ENCODE measurements at places on chromosomes 2 and 18. TPM values are rescaled to one million over a fixed set of nuclear protein-coding genes. Genes with fewer than 3 reads are reported as not detected.
A peak's percentile ranks its signal among the peaks of the same experiment; 100 is the strongest.

The TUBA3E gene
- not detected for polyA plus RNA-seq

The PCARE gene
- polyA plus RNA-seq: not detected

The SIGLEC15 gene
- not detected for polyA plus RNA-seq

The SERPINB3 gene
- polyA plus RNA-seq: not detected

The NGEF gene
- polyA plus RNA-seq: not detected

DNA sequence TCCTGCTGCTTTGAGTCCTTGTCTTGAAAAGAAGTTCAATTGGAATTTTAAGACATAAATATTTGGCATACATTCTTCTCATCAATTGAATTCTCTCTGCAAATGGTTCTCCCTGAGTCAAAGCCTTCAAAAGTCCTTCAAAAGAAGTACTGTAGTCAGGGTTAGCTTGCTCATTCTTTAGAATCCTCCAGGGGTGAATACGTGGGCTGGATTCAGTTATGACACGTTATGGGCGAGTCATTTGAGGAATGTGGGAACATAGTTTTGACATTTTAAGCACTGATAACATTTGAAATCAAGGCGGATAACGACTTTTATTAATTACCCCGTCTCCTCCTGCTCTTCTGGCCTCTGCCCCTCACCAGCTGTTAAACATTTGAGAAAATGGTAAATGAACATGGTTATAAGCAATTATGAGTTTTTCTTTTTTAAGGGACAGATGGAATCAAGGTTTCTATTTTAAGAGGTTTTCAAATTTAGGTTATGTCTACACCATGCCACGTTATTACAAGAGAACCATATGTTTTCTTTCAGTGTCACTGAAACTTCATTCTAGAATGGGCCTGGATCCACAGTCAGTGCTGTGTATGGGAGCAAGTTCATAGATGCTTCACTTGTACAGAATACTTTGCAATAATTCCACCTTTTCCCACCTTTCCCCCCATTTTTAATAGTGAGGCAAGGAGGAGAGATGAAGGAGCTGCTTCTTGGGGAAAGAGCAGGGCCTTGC is 273.1 kb downstream of the TSN start:
- H3K27me3 ChIP-seq: peaks cover 2% of the 10 kb centered on the region
- peaks cover 2% of the 10 kb centered on the region for H3K4me1 ChIP-seq
- no peak for DNase-seq

GRCh38 chr2:86223927-86224560 is 24.8 kb downstream of the MRPL35 start:
- no peaks in the 10 kb centered on the region for H3K4me1 ChIP-seq
- H3K27ac ChIP-seq: no peak overlapping the region
- no peaks in the 10 kb centered on the region for H3K27me3 ChIP-seq
- no peak overlapping the region for H3K4me3 ChIP-seq
- no peak for DNase-seq

DNA sequence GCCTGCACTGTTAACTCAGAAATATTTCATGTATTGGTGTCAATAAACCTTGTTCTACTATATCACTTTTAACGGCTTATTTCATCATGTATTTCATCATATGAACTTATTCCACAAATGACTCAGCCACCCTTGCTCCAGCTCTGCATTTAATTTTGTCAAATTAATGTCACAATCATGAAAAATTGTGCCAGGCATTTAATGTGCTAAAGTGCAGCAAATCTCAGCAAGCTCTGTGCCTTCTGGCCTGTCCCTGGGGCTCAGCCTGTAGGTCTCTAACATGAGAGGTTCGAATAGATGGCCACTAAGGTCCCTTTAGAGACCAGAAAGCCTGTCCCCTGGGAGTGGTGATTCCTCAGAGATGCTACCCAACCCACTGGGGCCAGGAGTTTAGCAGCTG is 28.6 kb downstream of the BOD1L2 start:
- H3K27me3 ChIP-seq: no peaks in the 10 kb centered on the region
- no peaks in the 10 kb centered on the region for H3K36me3 ChIP-seq
- no peak for DNase-seq
- H3K27ac ChIP-seq: no peak overlapping the region
- no peaks in the 10 kb centered on the region for H3K4me1 ChIP-seq
- no peak overlapping the region for H3K4me3 ChIP-seq

- no peaks in the 10 kb centered on the region for H3K36me3 ChIP-seq
- no peak overlapping the region for H3K4me3 ChIP-seq
- no peaks in the 10 kb centered on the region for H3K4me1 ChIP-seq
- peaks cover 5% of the 10 kb centered on the region for H3K27me3 ChIP-seq
Observed at GRCh38 chr18:58924473-58924872, 59.8 kb downstream of the ZNF532 start.

DNA sequence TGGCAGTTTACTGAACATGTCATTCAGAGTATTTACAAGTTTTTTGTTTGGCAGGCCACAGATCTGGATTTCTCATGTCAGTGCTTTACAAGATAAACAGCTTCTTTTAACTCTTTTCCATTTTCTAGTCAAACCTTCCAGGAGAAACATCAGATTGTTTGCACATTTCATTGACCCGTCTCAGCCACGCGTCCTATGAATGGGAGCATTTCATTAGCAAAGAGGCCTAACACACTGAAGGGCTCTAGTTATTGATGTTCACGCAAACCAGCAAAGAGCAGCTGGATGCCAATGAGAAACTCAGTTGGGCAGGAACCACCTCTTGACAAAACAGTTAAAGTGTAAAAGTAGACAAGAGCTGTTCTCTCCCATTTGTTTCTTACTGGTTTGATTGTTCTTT is 29.2 kb upstream of the MFF start:
- no peak for DNase-seq
- no peak overlapping the region for H3K27ac ChIP-seq
- H3K36me3 ChIP-seq: no peaks in the 10 kb centered on the region
- peaks cover 2% of the 10 kb centered on the region for H3K27me3 ChIP-seq
- no peaks in the 10 kb centered on the region for H3K4me1 ChIP-seq

DNA sequence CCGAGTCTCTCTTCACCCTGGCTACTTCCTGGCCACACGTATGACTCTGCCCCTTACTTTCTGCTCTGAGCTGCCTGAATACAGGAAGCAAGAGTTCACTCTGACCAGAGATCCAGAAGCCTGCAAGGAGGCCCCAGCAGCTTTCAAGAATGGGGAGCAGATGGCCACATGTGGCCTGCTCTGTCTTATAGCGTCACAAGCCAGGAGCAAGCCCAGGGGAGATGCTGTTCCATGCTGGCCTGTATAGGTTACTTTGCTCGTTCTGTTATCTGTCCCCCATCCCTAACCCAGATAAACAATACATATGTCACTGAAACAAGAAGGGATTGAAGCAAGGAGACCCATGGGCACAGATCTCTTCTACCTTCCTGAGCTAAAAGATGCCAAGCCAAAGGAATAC is 4.3 kb downstream of the PNKD start:
- peaks cover 43% of the 10 kb centered on the region for H3K4me1 ChIP-seq
- H3K27ac ChIP-seq: peak overlapping the region; percentile 51
- peaks cover 6% of the 10 kb centered on the region for H3K27me3 ChIP-seq
- H3K36me3 ChIP-seq: peaks cover 11% of the 10 kb centered on the region

DNA sequence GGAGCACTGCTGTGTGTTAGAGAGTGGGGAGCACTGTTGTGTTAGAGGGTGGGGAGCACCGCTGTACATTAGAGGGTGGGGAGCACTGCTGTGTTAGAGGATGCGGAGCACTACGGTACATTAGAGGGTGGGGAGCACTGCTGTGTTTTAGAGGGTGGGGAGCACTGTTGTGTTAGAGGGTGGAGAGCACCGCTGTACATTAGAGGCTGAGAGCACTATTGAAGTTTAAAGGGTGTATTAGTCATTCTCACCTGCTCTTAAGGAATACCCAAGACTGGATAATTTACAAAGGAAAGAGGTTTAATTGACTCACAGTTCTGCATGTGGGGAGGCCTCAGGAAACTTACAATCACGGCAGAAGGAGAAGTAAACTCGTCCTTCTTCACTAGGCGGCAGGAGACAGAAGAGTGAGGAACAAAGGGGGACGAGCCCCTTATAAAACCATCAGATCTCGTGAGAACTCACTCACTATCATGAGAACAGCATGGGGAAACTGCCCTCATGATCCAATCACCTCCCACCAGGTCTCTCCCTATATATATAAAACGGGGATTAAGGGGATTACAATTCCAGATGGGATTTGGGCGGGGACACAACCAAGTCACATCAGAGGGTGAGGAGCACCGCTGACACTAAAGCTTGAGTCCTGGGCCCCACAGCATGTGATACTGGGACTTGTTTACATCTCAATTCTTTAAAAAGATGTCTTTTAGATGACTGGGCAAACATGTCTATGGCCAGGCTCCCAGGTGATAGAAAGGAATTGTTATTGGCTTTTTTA is 19.5 kb upstream of the AGXT start:
- no peaks in the 10 kb centered on the region for H3K4me1 ChIP-seq
- no peak overlapping the region for H3K27ac ChIP-seq
- H3K36me3 ChIP-seq: no peaks in the 10 kb centered on the region
- DNase-seq: no peak
- H3K4me3 ChIP-seq: no peak overlapping the region

DNA sequence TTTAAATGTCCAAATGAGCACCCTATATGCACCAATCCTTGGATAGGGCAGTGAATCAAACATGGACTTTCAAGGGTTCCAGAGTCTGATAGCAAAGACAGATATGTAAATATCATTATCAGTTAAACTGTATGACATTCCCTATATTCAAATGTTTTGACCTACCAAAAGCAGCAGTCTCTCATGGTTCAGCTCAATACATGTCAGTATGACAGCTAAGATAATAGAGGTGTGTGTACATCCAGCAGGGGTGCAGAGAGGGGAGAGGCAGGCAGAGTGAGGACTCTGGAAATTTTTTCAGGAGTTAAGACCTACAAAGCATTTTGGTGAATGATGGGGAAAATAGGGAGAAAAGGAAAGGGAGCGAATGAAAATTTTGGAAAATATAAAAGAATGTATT is 106.3 kb downstream of the MYO3B start:
- no peaks in the 10 kb centered on the region for H3K4me1 ChIP-seq
- H3K27ac ChIP-seq: no peak overlapping the region
- H3K4me3 ChIP-seq: no peak overlapping the region
- H3K27me3 ChIP-seq: peaks cover 5% of the 10 kb centered on the region

DNA sequence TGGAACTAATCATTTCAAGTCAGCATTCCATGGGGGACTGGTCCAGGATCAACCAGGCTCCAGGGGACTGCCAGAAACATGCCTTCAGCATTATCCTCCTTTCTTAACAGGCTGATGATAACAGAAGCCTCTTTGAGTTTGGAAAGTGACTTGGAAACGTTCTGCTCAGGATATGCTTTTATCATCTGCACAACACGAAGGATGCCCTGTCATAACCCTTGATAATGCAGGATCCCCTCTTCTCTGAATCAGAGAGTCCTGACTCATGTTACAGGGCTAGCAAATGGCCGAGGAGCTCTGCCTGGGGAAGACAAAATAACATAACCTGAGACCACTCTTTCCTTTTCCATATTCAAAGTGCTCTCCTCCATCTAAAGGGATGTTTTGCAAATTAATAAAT is 6.7 kb downstream of the SCYGR3 start:
- peaks cover 17% of the 10 kb centered on the region for H3K4me1 ChIP-seq
- H3K27ac ChIP-seq: no peak overlapping the region
- peaks cover 15% of the 10 kb centered on the region for H3K27me3 ChIP-seq
- no peaks in the 10 kb centered on the region for H3K36me3 ChIP-seq
- H3K4me3 ChIP-seq: no peak overlapping the region

DNA sequence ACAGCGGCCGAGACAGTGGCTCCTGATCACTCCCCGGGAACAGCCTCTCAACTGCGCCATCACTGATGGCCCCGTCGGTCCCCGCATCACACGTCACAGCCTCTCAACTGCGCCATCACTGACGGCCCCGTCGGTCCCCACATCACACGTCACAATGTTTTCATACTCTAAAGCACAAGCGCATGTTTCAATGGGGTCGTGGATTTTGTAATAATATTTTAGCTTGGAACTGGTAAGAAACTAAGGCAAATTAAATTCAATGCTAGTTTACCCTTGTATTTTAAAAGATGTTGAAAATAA is 44.2 kb upstream of the CTDP1 start:
- H3K4me1 ChIP-seq: peaks cover 22% of the 10 kb centered on the region
- DNase-seq: no peak
- peaks cover 29% of the 10 kb centered on the region for H3K27me3 ChIP-seq
- no peak overlapping the region for H3K4me3 ChIP-seq
- H3K36me3 ChIP-seq: no peaks in the 10 kb centered on the region
- no peak overlapping the region for H3K27ac ChIP-seq

- no peaks in the 10 kb centered on the region for H3K4me1 ChIP-seq
- H3K36me3 ChIP-seq: no peaks in the 10 kb centered on the region
- no peak overlapping the region for H3K4me3 ChIP-seq
- H3K27me3 ChIP-seq: no peaks in the 10 kb centered on the region
Observed at GRCh38 chr2:129277585-129277981, 701.9 kb upstream of the RAB6C start.

- no peak for DNase-seq
- no peaks in the 10 kb centered on the region for H3K4me1 ChIP-seq
- peaks cover 2% of the 10 kb centered on the region for H3K27me3 ChIP-seq
- no peak overlapping the region for H3K27ac ChIP-seq
- no peaks in the 10 kb centered on the region for H3K36me3 ChIP-seq
Observed at GRCh38 chr2:1494257-1494656, 81.0 kb downstream of the TPO start.

DNA sequence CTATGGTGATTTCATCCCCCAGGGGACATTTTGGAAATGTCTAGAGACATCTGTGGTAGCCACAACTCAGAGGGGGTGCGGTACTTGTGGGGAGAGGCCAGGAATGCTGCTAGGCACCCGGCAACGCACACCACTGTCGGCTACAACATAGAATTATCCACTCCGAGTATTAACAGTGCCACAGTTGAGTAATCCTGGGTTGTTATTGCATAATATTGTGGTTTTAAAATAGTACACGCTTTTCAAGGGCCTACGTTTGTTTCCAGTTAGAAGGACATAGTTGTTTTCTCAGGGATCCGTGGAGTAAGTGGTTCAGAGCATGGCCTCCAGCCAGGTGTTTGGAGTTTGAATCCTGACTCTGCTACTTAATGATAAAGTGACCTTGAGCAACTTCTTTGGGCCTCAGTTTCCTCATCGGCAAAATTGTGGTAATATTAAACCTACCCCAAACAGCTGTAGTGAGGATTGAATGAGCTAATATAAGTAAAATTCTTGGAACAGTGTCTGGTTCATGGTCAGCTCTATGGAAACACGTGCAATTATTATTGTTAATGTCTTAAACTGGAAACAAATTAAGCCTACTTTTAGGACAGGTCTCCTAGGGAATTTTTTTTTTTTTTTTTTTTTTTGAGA is 24.5 kb downstream of the CYP27A1 start:
- DNase-seq: no peak
- no peak overlapping the region for H3K4me3 ChIP-seq
- H3K27me3 ChIP-seq: peaks cover 7% of the 10 kb centered on the region
- H3K36me3 ChIP-seq: no peaks in the 10 kb centered on the region
- peaks cover 4% of the 10 kb centered on the region for H3K4me1 ChIP-seq
- no peak overlapping the region for H3K27ac ChIP-seq
